ENCODE measurements at places on chromosomes 2 and 18.

DNA sequence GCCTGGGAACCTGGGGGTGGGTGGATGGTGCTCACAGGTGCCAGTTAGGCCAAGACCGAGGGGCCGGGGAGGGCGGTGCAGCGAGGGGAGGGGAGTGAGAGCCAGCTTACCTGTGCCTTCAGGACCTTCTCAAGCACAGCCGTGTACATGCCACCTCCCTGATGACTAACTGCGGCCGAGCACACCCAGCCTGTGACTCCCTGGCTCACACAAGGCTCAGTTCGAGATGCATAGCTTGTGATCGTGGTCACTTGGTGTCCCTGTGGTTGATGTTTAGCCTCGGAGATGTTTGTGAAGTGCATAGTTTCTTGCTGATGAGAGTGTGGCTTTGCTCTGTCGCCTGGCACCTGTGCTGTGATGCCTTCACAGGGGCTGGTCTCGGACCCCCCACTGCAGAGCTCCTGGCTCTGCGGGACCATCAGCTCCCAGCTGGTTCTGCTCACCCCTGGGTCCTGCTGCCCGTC, 84.5 kb upstream of the ODC1 start:
- DNase-seq: no peak

DNA sequence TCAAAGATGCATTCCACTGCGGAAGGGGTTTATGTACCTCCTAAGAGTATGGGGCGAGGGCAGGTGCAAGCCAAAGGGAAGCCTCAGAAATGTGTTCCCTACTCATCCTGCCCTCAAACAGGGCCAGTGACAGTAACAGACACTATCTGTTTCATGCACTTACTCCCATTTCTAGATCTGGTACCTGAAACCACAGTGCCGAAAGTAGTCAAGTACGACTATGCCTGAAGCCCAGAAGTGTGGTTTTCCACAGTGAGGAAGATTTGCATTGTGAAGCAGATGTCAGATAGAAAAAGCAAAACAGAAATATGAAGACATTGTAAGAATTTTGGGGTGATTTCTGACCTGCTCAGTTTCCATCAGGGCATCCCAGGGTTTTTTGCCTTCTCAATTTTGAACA, 748.7 kb downstream of the RNF144A start:
- DNase-seq: no peak

DNA sequence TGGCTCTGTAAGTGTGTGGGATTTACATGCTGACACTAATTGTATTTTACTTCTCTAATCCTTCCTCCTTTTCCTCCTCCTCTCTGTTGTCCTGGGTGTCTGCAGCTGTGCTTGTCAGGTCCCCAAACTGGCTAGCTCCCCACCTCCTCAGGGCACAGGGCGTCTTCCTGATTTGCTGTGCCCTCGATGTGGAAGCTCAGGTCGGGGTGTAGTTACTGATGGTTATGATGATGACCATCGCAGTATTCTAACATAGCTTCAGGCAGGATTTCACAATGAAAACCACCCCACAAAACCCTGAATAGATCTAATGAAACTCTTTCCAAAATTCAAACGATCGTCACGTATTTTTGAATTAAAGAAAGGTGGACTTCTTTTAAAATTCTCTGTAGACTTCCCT, 428.4 kb downstream of the TGIF1 start:
- no peak for DNase-seq

DNA sequence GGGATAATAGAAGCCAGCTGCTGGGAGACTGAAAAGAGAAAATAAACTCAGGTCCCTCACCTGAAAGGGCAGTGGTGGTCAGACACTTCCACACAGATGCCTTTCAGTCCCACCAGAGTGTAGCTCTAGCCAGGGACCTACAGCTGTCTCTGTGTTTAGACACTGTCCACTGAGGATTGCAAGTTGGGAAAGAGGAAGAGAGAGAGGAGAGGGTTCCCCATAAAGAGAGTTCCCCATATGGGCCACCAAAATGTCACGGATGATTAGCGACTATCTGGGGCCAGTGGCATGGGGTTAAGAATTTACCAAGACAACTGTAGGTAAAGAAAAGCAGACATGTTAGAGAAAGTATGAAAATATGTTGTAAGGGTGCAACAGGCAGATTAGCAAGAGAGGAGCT, 36.7 kb upstream of the SKA1 start:
- DNase-seq: no peak

DNA sequence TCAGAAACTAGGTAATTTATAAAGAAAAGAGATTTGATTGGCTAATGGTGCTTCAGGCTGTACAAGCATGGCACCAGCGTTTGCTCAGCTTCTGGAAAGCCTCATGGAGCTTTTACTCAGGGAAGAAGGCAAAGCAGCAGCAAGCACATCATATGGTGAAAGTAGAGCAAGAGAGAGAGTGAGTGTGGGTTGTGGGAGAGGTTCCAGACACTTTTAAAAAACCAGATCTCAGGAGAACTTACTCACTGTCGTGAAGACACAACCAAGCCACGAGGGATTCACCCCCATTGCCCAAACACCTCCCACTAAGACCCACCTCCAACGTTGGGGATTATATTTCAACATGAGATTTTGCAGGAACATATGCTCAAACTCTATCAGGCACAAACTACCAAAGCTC, 554.6 kb upstream of the TNP1 start:
- no peak for DNase-seq

GRCh38 chr18:53165770-53166169, 825.8 kb downstream of the DCC start:
- DNase-seq: no peak

DNA sequence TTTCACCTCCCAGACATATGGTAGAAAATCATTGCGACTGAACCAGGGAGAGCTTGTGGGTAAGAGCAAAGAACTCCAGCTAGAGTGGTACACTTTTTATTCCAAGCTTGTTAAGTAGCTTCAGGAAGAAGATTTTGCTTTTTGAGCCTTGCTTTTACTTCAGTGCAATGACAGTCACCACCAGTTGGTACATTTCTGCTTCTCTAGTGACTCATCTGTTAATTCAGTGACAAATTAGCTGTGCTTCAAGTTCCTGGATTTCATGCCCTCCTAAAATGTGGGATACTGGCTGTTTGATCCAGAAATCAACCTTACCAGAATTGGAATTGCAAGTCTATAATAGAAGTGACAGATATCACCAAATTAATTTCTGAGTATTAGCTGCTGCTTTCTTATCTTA, 117.6 kb upstream of the TTN start:
- DNase-seq: no peak

DNA sequence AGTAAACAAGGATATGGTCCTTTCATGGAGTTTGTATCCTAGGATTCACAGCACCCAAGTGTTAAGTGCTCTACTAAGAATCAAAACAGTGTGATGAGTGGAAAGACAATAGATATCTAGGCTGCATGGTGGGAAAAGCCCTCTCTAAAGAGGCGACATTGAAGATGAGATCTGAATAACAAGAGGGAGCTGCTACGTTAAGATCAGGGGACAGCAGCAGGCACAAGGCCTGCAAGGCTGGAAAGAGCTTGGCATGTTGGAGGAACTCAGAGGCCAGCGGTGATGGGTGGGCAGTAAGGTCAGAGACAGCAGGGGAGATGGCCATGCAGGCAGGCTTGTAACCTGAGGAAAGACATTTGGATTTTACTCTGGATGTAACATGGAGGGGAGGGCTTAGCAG, 177.5 kb downstream of the GFPT1 start:
- no peak for DNase-seq

DNA sequence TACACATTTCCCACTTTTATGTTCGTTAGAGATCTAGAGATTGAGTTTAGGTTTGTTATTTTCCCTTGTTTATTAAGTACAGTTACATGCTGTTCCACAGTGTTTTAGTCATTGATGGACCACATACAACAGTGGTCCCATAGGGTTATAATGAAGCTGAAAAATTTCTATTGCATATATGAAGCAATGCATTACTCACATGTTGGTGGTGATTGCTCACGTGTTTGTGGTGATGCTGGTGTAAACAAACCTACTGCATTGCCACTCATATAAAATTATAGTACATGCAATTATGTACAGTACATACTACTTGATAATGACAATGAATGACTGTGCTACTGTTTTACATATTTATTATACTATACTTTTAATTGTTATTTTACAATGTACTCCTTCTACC, 51.0 kb upstream of the NXPH2 start:
- DNase-seq: no peak

DNA sequence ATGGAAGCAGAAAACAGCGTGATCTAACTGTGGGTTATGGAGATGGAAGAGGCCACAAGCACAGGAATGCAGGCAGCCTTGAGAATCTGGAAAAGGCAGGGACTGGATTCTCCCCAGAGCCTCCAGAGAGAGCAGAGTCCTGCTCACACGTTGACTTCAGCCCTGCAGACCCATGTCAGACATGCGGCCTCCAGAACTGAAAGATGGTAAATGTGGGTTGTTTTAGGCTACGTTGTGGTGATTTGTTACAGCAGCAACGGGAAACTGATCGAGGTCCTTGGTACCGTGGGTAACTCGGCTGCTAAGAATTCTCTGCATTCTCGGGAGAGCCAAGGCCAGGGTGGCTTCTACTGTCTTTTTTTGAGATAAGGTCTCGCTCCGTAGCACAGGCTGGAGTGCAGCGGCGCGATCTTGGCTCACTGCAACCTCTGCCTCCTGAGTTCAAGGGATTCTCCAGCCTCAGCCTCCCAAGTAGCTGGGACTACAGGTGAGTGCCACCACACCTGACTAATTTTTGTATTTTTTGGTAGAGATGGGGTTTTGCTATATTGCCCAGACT, 97.1 kb downstream of the ACKR3 start:
- no peak for DNase-seq

DNA sequence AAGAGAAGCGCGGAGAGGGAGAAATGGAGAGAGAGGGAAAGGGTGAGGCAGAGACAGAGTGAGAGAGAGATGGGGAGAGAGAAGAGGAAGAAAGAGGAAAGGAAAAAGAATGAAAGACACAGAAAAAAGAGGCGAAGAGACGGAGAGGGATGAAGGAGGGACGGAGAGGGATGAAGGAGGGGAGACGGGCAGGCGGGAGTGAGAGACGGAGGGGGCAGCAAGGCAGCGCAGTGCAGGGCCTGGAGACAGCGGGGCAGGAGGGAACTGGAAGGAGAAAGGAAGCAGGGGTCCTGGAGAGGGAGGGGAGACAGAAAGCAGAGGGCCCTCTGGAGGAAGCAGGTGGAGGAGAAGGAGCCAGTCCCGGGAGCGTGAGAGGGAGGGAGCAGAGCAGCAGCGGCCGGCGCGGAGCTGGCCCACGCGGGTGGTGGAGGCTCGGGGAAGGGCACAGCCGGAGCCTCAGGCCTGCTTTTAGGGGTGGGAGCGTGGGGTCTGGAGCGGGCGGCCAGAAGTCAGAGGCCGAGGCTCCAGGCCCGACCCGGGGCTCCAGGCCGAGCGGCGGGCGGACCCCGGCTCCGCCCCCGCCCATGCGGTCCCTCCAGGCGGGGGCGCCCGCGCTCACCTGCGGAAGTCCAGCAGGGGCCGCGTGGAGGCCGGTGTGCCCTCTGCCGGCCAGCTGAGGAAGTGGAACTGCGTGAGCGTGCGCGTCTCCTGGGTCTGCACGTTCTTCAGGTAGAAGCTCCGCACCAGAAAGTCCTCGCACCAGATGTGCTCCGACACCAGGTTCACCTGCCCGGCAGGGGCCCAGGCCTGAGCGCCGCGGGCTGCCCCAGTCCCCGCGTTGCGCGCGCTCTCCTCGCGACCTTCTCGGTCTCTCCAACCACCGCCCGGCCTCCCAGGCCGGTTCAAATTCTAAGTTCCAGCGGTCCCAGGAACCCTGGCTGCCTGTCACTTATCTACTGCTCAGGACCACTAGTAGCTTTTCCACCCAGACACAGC, 14.5 kb downstream of the PTPRN start:
- no peak for DNase-seq
